ENCODE measurements at places on chromosomes 1 and 21.

DNA sequence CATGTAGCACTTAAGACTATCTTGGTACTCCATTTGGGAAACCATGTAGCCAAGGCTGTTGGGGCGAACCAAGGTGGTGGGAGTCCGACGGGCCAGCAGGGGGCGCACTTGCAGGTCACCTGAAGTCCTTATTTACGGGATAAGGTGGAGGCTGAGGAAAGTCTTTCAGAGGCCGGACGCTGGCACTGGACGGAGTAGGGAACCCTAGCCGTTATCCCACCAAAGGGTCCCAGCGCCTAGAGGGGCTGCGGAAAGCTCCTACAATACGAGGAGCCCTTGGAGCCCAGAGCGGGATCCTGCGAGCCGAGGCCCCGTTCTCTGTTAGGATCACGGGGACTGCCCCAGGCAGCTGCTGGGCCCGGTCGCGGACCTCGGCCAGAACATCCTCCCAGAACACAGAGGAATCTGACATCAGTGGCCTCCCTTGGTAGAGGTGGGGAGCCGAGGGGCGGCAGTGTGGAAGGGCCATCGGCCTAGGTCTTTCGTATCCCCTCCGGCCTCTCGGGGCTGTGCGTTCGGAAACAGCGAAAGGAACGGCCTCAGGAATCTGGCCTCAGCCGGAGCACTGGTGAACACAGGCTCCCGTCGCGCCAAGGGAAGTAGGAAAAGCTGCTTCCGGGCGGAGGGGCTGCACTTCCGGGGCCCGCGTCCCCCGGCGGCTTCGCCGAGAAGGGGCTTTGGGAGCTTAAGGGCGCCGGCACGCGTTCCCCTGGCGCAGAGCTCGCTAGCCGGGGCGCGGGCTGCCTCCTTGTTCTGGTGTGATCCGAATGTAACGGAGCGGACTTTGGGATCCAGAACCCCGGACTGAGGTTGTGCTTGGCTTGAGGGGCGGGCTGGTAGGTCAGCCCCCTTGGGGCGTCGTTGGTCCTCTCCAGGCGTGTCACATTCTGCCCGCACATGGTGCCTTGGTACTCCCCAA, 29.9 kb upstream of the RPTN start:
- DNase-seq: no peak

DNA sequence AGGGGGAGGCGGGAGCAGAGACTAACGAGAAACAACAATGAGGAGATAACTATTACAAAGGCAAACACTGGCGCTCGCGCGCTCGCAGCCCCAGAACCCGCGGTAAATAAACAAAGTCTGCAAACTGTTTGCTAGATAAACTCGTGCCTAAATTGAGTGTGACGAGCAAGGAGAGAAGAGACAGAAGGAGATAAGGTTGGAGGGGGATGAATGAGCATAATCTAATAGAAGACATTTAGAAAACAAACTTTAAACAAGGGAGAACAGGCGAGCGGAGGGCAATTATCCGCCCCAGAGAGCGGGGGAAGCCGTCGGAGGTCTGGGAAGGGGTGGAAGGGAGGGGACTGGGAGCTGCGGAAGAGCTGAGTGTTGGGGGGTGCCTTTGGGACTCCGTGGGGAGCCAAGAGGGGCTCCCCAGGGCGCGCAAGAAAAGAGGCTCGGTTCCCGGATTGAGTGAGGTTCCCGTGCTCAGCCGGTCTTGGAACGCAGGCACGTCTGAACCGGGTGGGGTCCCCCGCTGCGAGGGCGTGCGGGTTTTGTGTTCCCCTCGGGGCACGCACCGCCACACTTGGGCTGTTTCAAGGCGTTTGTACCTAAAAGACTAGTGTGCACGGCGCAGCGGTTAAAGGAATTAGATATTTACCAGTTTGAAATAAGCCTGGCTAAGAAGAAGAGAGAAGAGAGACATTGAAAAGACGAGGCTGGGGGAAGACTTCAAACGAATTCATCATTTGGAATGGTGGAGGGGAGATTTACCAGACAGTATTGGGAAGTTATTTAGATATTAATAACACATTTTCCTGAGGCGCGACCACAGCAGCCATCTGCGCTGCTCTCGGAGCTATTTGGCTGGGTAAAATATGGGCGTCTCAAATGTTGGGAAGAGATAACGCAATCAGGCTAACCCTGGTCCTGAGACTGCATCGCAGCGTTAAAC, 10.6 kb downstream of the PAX7 start:
- no peak for DNase-seq

DNA sequence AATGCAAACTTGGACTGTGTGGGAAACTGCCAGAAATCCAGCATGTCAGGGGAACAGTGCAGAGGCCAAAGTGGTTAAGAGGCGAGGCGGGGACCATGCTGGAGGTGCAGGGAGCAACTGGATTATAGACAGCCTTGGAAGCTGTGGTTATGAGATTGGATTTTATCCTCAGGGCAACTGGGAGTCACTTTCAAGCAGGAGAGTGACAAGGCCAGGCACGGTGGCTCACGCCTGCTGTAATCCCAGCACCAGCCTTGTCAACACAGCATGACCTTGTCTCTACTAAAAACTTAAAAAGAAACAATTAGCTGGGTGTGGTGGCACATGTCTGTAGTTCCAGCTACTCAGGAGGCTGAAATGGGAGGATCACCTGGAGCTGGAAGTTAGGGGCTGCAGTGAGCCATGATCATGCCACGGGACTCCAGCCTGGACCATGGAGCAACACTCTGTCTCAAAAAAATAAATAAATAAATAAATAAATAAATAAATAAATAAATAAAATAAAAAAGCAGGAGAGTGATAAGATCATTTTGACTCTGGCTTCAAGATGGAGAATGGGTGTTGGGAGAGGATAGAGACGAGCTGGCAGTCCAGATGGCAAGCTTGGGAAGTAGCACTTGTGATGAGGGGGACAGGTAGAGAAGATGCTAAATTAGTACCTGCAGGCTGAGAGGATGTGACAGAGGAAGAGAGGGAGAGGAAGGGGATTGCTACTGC, 3.5 kb downstream of the HAPLN2 start:
- no peak for DNase-seq

GRCh38 chr21:42556960-42557359, 43.3 kb downstream of the SLC37A1 start:
- DNase-seq: no peak

DNA sequence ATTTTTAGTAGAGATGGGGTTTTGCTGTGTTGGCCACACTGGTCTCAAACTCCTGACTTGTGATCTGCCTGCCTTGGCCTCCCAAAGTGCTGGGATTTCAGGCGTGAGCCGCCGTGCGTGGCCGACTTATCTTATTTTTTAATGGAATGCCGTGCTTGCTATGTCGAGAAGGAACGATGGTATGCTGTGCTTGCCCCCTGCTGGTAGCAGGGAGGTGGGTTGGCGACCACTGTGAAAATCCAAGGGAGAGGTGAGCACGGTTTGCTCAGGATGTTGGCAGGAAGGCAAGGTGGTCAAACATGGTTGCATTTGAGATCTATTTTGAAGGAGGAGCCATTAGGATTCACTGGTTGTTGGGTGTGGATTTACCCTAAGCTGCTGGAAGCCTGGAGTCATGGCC, 45.8 kb upstream of the RCC2 start:
- no peak for DNase-seq

- no peak for DNase-seq
Measured at GRCh38 chr21:44975720-44976555, 36.1 kb downstream of the SLX9 start.

DNA sequence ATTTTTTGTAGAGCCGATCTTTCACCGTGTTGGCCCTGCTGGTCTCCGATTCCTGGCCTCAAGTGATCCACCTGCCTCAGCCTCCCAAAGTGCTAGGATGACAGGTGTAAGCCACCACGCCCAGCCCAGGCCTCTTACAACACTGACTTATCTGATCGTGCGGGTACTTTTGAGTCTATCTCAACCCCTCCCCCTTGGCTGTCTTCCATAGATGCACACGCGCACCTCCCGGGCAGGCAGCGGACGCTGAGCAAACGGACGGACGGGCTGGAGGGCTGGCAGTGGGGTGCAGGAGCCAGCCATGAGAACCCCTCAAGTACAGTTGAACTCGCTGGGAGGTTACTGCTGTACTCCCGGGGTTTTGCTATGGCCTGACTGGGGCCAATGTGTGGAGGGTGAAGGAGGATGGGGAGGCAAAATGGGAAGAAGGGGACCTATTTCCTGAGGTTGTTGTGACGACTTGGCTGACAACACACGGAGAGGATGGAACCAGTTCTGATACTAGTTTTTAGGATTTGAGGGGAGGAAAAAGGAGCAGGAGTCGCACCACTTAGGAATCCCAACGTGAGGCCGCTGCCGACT, 959 bp downstream of the CD58 start:
- no peak for DNase-seq

GRCh38 chr21:34530261-34530660, 18.3 kb upstream of the KCNE1 start:
- DNase-seq: no peak

DNA sequence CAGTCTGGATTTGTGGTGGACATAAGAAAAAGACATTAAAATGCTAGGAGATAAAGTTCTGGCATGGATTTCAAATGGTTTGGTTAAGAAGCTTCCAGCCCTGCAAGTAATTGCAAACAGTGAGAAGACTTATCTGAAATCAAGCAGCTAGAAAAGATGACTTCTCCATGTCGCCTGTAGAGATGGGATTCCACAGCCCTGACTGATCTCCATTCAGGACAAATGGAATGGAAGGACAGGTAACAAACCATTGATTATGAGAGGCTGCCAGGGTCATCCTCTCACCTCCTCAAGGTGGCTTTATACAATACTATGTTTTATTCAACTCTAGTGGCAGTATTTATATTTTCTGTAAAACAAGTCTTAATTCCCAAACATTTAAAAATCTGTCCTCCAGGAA, 237.9 kb downstream of the HLX start:
- no peak for DNase-seq

DNA sequence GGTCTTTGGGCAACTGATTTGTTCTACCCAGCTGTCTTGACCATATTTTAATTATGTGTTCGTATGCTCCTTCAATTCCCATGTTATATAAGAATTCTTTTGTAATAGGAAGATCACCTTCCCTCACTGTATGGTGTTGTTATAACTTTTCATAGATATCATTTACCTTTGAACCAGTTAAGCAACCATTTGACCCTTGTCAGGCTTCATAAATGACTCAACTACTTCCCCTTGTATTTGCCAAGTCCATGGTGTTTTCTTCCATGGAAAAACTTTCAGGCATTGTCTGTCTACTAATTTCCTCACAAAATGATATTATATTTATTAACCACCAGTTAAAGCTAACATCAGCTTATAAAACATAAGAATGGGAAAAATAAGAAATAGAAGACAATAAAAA, 5.1 kb downstream of the BPNT1 start:
- no peak for DNase-seq

GRCh38 chr1:185396126-185396525, 79.1 kb upstream of the IVNS1ABP start:
- DNase-seq: no peak
